ENCODE measurements at places on chromosomes 12 and 14.

- no peak for DNase-seq
Observed at GRCh38 chr12:100717733-100718067, 76.9 kb upstream of the ANO4 start.

DNA sequence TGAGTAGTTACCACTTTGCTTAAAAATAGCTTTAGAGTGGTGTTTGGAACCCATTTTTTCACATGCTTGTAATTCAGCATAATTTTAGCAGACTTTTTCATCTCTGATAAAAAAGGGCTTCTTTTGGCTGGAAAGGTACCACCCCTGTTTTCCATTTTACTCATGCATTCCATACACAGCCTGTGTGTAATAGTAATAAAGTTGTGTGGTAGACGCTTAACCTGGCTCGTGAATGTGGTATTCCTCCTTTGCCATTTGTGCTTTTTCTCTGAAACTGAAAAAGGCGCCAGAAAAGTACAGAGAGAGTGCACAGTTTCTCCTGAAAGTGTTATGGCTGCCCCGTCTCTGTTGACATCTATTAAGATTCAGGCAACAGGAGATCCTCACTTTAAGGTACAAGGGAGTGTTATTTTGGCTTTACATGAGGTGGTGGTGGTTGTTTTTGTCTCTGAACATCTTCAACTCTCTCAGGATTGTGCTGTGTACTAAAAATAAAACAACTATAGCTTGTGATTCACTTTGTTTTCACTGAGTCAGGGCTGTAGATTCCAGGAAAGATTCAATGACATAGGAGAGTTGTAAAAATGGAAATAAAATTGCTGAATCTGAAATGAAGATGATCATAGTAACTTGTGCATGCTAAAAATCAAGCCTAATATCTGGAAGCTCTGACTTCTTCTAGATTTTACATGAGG is 45.6 kb upstream of the MIS18BP1 start:
- DNase-seq: no peak

DNA sequence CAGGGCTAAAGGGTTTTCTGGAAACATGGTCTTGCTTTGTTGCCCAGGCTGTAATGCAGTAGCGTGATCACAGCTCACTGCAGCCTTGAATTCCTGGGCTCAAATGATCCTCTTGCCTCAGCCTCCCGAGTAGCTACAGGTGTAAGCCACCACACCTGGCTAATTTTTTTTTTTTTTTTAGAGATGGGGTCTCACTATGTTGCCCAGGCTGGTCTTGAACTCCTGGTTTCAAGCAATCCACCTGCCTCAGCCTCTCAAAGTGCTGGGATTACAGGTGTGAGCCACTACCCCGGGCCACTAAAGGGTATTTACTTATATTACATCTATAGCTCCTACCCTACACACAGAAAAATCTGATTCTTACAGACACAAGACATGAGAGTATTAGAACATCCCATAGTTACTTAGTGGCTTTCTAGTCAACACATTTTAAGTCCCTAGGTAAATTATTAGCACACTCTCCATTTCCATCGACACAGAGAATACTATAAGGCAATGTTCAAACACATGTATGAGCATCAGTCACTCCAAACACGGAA is 6.2 kb upstream of the DCAF11 start:
- DNase-seq: no peak

GRCh38 chr12:73678335-73678734 is 859.3 kb upstream of the ATXN7L3B start:
- DNase-seq: no peak

GRCh38 chr12:6784296-6784695 is 5.0 kb upstream of the CD4 start:
- no peak for DNase-seq

GRCh38 chr14:103581954-103582703 is 19.4 kb downstream of the COA8 start:
- DNase-seq: no peak

- DNase-seq: no peak
Observed at GRCh38 chr12:49503674-49504180, 35.1 kb upstream of the KCNH3 start.

DNA sequence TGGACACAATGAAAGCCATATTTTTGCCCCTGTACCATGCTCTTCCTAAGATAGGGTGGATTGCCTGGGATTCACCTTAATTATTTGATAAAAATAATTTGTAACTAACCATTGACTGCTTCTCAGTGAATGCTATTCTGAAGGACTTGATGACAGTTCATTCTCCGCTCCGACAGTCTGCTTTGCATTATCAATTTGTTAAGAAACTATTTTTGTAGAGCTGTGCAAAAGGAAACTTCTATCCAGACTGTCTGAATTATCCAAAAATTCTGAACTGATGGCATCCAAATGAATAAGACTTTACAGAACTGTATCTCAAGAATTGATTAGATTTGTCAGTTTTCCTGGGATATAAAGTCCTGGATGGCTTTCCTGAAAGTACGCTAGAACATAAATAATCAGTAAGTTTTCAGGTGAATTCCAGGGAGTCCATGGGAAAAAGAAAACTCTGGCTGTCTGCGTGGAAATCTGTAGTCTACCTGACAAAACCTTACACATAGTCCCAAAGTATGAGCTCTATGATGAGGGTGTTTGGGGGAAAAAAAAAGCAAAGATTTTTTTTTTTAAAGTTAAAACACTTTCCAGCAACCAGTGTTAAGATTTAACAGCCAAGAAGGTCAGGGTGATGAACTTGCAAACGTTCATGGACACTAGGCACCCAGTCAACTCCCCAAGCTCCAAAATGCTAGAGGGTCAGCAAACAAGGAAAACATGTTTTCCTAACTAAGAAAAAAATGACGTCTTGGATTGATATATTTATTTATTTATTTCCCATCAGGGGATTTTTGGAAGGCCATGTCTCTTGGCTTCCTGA is 291.1 kb upstream of the TBX3 start:
- no peak for DNase-seq

- DNase-seq: no peak
Observed at GRCh38 chr12:92010368-92010767, 135.3 kb downstream of the BTG1 start.
